ENCODE measurements at places on chromosomes 6 and 20.

DNA sequence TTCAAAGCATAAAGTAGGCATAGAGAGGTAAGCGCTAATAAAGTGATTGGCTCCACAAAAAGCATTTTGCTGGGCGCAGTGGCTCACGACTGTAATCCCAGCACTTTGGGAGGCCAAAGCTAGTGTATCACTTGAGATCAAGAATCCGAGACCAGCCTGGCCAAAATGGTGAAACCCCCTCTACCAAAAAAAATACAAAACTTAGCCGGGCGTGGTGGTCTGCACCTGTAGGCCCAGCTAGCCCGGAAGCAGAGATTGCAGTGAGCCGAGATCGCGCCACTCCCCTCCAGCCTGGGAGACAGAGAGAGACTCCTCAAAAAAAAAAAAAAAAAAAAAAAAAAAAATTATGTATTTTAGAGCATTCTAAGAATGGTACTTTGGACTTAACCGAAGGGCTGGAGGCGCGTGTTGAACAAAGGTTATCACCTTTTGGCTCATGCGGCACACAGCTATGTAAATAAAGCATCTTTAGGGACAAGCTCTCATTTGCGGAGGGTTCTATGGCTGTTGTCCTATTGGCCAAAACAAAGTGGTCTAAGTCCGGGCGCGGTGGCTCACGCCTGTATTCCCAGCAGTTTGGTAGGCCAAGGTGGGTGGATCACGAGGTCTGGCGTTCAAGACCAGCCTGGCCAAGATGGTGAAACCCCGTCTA lies 17.4 kb downstream of the HFE start:
- no peak for DNase-seq

GRCh38 chr6:92024110-92024509 lies 1395.2 kb downstream of the EPHA7 start:
- no peak for DNase-seq

DNA sequence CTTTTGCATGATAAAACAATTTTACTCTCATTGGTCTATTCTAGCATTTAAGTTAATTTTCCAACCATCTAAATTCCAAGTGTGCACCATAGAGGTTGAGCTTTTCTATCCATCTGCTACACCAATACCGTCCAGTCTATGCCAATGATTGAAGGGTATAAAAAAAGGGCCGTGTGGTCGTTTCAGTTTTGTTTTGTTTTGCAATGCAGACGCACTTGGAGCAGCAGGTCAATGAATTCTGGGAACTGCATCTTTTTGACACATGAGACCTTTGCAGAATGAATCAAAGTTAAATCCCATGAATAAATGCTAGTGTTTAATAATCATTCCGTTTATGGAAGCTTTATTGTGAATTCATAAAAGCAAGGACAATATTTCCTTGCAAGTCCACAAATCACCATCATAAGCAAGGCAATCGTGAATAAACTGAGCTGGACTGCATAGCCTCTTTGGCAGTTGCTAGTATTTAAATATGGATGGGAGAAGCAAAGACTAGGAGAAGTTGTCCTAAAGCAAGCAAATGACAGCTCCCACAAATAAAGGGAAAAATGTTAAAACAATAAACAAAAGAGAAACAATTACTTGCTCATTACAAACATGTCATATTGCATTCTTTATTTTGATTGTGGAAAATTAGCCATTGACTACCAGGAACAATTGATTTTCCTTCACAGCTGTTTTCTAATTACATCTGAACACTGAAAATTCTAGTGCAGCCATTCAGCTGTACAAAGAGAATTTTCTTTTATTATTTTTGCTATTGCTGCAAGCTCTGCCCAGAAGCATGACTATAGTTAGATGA lies 649.7 kb upstream of the GJE1 start:
- DNase-seq, result no peak

DNA sequence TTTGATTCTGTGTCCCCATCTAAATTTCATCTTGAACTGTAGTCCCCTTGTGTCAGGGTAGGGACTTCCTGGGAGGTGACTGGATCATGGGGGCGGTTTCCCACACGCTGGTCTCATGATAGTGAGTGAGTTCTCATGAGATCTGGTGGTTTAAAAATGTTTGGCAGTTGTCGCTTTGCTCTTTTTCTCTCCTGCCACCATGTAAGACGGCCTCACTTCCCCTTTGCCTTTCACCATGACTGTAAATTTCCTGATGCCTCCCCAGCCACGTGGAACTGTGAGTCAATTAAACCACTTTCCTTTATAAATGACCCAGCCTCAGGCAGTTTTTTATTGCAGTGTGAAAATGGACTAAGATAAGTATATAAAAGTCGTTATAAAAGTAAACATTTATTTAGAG lies 80.5 kb upstream of the SGK1 start:
- DNase-seq, result no peak

DNA sequence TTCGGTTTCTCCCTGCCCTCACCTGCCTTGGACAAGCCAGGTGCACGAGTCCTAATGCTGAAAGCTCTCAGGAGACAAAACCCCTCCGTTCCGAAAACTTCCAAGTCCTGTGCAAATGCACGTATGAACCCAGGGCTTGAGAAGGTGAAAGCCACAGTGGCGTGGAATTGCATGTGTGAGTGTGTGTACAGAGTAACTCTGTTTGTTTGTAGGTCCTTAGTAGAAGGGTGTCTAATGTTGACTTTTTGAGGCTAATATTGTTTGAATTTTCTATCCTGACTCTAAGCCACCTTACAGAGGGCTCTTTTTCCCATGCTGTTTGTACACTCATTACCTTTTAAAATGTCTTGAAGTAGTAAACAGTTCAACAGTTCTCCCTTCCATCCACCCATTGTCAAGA lies 129.1 kb downstream of the FOXA2 start:
- no peak for DNase-seq

DNA sequence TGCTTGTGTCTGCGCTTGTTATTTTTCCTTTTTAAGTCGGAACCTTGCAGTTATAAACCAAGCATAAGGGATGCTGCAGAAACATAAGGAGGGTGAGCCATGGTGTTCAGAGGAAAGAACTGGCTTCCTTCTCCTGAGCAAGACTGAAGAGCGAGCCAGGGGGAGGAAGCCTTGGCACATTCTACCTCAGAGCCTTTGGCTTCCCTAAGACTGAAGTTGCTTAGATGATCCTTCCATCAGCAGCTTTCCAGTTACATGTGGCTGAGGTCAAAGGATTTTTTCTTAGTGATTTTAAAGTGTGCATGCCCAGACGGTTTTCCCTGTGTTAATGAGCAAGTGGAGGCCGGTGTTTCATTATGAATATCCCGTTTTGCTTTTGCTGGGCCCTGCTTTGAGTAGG lies 363.8 kb downstream of the DOK5 start:
- DNase-seq, result no peak

- DNase-seq, result peak; percentile 47
These were observed 148.1 kb downstream of the ZDHHC14 start for GRCh38 chr6:157528931-157529653.

GRCh38 chr20:39661833-39662232 lies 699.7 kb downstream of the DHX35 start:
- DNase-seq, result peak; percentile 98

- DNase-seq, result no peak
These were observed 113.3 kb downstream of the AFG1L start for GRCh38 chr6:108407904-108408827.

DNA sequence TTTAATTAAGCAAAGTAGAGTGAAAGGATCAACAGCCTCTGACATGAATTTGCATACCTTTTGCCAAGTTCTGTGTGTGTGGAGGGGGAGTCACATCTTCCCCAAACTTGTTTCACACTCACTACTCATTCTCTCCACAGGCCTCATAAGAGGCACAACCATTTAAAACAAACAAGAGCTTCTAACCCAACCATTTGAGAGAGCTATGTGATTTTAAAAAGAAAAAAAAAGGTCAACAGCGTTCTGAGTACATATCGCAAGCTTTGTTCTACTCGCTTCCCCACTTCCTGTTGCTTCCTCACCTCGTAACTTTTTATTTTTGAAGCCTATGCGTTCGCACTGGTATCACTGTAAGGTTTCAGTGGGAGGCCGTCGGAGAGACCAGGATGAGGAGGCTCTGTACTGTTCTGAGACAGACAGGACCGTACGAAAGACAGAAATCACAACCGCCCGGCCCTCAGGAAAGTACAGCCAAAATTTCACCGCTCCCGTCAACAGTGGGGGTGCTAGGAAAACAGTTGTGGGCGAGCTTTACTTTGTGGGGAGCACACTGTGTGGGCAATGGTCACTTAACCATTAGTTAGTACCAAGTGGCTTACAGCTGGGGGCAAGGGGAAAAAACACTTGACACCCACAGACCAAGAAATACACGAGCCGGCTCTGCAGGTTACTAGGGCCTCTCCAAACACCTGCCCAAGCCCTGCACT lies 61.3 kb downstream of the TRERF1 start:
- no peak for DNase-seq

DNA sequence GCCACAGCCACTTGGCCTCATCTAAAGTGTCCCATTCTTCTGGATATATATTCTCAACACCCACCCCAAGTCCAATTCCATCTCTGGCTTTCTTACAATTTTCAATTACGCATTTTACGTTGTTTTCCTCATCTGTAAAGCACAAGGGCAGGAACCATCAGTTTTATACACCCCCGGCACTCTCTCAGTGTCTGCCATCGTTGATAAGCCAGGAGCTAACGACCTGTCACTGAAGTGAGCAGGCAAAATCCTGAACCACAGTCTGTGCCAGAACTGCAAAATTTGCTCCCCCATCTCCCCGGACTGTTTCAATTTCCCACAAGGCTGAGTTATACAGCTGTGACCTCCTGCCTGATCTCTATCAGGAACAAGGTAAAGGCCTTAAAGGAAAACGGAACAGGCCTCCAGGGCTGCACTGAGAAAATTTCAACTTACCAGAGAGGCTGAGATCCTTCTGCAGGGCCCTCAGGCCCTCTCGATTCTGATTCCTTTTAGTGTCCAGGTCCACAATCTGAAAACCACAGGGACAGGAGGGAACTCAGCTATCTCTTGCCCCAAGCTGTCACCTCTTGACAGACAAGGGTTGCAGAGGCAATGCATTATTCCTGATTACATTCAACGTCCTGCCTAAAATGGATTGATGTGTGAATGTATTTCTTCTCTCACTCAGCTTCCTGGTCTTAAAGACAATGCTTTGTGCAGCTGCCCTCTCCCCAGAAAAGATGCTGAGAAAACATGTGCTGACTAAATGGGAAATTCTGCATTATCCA lies 1.8 kb downstream of the PDRG1 start:
- no peak for DNase-seq

DNA sequence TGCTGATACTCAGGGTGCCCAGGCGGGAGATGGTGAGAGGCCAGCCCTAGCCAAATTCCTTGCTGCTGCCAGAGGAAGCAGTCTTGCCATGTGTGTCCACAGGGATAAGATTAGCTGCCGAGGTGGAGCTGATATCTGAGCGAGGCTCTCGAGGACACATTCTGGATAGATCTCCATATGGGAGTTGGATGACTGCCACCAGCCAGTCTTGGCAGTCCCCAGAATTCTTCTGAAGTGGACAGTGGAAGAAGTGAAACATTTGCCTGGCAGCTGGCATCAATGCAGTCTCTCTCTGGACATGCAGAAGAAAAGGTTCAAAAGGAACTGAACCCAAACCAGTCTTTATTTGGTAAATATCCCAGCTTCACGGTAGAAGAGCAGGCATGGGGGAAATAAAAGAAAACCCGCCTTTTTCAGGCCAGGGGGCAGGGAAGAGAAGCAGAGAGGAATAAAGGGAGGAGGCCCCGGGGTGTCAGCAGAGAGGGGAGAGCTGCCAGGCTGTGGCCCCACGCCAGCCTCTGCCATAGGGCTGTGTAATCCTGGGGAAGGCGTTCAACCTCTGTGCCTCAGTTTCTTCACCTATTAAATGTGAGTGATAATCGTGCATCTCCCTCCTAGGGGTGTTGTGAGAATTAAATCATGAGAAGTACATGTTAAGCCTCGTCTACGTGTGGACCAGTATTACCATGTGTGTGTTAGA lies 3.7 kb upstream of the FUCA2 start:
- peak; percentile 15 for DNase-seq

- DNase-seq, result no peak
These were observed 1.1 kb upstream of the SLC32A1 start for GRCh38 chr20:38723017-38723847.

DNA sequence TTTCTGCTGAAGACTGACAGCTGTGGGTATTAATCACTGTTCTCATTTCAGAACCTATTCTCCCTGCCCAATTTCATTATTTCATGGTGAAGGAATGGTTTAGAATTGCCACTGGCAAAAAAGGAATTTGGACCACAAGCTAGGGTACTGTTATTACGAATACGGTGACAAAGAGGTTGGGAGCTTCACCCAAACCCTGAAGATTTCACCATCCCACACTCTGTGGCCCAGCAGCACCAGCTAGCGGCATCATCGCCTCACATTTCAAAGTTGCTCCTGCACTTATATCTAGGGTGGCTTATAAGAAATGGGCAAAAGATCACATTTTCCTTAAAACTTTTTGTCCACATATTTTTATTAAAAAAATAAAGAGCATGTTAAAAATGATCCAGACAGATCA lies 236.1 kb downstream of the SYNDIG1 start:
- DNase-seq, result no peak

- DNase-seq, result no peak
These were observed 208.7 kb downstream of the ALDH8A1 start for GRCh38 chr6:134741200-134741536.

DNA sequence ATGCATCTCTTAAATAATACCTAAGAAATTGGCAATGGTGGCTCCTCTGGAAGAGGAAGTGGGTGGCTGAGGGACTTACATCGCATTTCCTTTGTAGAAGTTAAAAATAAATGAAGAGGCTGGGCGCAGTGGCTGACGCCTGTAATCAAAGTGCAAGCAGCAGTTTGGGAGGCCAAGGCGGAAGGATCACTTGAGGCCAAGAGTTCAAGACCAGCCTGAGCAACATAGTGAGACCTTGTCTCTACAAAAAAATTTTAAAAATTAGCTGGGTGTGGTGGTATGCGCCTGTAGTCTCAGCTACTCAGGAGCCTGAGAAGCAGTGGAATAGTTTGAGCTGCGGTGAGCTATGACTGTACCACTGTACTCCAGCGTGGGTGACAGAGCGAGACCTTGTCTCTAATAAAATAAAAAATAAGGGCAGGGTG lies 12.2 kb upstream of the NCOA3 start:
- no peak for DNase-seq

- DNase-seq, result peak; percentile 98
These were observed 19.9 kb downstream of the ATXN1 start for GRCh38 chr6:16741112-16742016.

Measured in fibroblast of skin of back (primary cell).